ENCODE measurements at places on chromosomes 16 and 17.

GRCh38 chr17:33927732-33928133, 327.4 kb upstream of the CCL2 start:
- peak; percentile 43 for DNase-seq

GRCh38 chr16:10646581-10647263, 48.0 kb downstream of the TEKT5 start:
- no peak for DNase-seq

DNA sequence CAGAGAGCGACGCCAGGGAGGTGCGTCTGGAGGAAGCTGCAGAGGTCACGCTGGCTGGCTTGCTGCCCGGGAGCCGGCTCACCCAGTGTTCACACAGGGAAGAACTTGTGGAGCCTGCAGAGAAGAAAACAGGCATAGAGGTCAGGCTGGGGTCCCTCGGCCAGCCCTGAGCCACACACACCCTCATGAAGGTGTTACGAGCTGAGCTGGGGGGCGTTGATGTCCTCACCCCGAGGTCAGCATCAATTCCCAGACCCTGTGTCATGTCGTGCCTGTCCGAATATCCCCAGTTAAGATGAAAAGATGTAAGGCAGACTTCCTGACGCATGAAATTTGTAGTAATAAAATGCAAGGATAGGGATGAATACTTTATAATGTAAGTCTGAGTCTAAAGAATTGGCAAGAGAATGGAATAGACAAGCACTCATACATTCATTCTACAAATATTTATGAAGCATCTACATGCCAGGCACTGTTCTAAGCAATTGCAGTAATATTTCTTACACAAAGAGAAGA, 77.1 kb downstream of the USP31 start:
- DNase-seq = peak; percentile 35

DNA sequence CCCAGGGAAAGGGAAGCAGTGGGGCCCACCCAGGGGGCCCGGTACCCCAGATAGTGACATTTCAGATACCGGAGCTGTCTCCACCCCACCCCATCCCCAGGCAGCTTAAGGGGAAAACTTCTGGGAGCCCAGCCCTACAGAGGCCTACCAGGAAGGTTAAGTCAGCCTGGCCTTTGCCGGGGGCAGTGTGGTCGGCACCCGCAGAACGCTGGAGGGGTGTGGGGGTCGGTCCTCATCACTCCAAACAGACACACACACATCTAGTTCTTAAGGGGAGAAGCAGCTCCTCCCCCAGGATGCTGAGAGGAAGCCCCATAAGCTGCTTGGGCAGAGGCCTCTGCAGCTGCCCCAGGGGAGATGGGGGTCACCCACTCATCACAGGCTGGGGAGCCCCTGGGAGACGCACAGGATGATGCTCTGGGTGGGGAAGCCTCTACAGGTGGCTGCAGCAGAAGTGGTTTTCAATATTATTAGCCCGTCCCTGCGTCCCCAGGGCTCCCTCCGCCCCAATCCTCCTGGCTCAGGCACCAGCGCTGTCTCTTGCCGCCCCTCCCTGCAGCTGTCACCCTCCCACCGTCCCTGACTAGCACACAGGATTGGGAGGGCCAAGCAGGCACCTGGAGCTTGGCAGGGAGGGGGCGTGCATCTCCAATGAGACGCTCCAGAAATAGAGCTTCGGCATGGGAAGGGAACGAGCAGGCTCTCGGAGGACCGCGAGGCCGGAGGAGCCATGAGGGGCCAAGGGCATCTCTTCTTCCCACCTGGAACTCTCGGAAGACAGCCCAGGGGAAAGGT, 1.4 kb upstream of the ABR start:
- no peak for DNase-seq

GRCh38 chr16:87369796-87370719, 13.5 kb downstream of the FBXO31 start:
- no peak for DNase-seq

DNA sequence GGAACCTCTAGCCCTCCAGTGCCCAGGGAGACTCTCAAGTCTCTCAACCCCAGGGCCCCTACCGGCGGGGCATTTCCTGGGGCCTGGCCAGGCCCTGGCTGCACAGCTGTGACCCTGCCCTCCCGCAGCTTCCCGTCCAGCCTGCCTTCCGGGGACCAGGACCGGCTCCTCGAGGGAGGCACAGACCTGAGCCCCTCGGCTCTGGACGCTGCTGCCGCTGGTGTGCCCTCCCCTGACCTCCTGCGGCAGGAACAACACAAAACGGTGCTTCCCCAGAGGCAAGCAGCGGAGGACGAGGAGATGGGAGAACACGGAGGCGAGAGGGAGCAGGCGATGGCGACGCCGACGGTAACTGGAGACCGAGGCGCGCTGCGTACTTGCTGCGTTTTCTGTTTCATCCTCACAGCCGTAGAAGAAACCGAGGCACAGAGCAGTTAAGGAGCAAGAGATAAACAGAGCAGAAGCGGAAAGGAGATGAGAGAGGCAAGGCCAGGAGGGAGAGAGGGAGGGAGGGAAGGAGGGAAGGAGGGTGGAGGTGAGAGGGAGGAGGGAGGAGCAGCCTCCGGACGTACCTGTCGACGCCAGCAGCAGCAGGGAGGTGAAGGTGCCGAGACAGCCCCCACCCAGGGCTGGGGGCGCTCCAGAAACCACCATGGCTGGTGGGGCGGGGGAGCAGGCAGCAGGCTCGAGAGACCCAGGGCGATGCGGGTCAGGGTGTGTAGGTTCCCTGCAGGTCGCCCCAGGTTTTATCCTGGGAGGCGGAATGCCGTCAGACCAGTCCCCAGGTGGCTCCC, at the start of gene PRSS22:
Gene PRSS22, minus strand, starts transcription at position 720 of the 794 bp plus-strand sequence. Its CDS starts 66 bp downstream, at position 654.
- no peak for DNase-seq

- no peak for DNase-seq
Observed at GRCh38 chr17:47325176-47325575, 1.4 kb downstream of the EFCAB13 start.

GRCh38 chr17:46047856-46048255, 48.8 kb downstream of the STH start:
- no peak for DNase-seq

GRCh38 chr17:59696682-59697277, 10.4 kb downstream of the PTRH2 start:
- no peak for DNase-seq

DNA sequence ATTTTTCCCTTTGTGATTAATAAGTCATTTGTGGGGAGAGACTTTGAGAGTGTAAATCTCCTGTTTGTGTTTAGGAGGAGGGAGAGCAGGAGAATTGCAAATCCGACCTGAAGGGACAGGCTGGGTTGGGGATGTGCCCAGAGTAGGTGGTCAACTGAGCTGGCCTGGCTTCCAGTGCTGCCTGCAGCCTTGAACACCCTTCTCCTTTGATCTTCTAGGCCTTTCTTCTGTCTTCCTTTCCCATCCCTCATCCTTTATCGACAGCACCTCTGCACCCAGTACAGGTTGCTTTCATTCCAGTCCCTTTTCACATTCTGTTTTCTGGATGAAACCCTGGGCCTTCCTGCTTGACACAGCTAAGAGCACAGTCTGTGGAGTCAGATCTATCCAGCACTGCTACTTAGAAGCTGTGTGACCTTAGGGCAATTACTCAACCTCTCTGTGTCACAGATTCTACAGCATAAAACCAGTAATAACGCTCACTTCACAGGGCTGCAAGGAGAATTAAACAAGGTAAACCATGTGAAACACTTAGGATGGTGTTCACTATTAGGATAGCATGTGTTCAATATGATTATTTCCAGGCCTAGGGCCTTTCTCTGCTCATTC, 1.0 kb upstream of the CSNK2A2 start:
- no peak for DNase-seq

DNA sequence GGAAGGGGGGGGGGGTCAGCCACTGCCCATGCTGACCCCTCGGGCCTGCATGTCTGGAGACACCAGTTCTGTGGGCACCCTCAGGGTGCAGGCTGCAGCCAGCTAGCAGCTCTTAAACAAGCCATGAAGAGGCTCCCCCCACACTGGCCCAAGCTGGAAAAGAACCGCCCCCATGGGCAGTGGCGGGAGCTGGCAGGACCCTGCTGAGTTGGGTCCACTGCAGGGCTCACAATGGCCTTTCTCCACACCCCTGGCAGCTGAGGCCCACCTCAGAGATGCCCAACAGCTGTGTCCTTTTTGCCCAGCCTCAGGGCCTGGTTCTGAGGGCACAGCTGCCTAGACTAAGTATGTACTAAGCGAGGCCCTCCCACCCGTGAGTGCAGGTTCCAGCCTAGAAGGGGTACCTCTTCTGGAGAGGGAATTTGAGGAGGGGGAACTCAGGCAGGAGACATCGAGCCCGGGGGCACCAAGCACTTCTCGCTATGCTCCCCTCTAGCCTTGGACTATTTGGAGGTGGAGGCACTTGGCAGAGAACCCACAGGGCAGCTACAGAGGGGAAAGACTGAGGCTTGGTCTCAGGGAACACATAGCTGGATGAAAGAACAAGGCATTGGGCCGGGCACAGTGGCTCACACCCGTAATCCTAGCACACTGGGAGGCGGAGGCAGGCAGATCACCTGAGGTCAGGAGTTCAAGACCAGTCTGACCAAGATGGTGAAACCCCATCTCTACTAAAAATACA, 3.2 kb downstream of the THRA start:
- no peak for DNase-seq
